Pulmonary artery endothelial cell (primary cell): ENCODE measurements at places on chromosomes 2 and 18. TPM values are rescaled to one million over a fixed set of nuclear protein-coding genes. Genes with fewer than 3 reads are reported as not detected.
A peak's percentile ranks its signal among the peaks of the same experiment; 100 is the strongest.

DNA sequence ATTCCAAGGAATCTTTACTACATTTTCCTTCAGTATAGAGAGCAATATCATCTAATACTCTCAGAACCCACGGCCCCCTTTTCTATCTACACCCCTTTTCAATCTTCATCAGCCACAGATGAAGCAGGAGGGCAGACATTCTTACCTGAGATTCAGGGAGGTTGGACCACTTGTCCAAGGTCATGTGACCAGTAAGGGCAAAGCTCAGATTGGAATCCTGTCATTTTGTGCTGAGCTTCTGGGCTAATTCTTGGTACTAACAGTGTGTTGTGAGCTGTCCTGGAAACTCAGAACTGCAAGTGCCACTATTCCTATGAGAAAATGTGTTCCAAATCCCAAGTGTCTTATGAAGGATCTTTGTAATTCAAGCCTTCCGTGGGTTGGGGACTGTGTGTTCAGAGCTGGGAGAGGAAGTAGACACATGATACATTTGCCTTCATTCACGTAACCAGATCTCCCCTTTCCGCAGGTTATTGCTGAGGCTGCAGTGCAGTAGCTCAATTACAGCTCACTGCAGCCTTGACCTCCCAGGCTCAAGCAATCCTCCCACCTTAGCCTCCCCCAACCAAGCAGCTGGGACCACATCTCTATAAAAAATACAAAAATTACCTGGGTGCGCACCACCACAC is 3.3 kb downstream of the CHRNA1 start:
- DNase-seq: no peak

CCDC121 gene
- total RNA-seq: 1.7 and 2.2 TPM in 2 replicates

GRCh38 chr2:128494640-128495321 is 176.1 kb upstream of the HS6ST1 start:
- no peak for DNase-seq

ERICH2 gene
- not detected in 2 replicates for total RNA-seq

- no peak for DNase-seq
Measured at GRCh38 chr2:74891136-74891764, 57.3 kb downstream of the HK2 start.

B3GNT7 gene
- 0.26 and 0.49 TPM in 2 replicates for total RNA-seq

GRCh38 chr18:3449512-3450011 is 410 bp upstream of the TGIF1 start:
- DNase-seq: no peak

CXXC1 gene
- 40.8 and 52.1 TPM in 2 replicates for total RNA-seq

DNA sequence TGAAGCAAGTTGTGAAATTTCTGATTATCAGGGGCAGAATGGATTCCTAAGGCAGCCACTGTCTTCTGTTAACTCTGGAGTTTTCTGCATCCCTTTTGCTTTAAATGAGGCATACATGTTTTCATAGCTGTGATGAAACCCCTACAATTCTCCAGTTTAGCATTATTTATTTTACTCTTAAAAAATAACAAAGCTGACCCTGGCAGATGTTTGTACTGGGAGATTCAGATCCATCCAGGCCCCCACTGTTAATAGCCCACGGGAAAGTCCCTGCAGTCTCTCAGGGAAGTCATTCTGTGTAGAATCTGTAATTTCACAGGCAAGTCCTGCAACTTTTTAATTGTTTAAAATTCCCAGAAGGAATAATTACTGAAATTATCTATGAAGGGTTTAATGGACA is 353 bp upstream of the SULT1C4 start:
- DNase-seq: no peak

KIAA2012 gene
- not detected in 2 replicates for total RNA-seq

LRP1B gene
- 0.20 TPM in 1 of 2 replicates, not detected in the other for total RNA-seq

DNA sequence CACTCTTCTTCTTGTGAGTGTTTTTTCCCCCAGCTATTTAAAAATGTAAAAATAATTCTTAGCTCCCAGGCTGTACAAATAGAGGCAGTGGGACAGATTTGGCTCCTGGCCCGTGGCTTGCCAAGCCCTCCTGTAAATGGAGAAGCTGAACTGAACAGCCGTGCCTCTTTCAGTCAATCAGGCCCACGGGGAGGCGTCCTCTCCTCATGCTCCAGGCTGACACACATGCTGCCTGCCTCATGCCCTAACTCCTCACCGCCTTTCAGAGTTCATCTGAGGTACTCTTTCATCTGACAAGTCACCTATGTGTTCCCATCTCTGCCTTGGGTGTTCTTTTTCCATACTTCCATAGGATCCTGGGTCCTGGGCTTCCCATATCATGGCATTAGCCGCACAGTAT is 58.9 kb downstream of the BMP10 start:
- no peak for DNase-seq

PTPRM gene
- 30.7 and 59.0 TPM in 2 replicates for total RNA-seq

ACP1 gene
- total RNA-seq: 89.2 and 123 TPM in 2 replicates

DNA sequence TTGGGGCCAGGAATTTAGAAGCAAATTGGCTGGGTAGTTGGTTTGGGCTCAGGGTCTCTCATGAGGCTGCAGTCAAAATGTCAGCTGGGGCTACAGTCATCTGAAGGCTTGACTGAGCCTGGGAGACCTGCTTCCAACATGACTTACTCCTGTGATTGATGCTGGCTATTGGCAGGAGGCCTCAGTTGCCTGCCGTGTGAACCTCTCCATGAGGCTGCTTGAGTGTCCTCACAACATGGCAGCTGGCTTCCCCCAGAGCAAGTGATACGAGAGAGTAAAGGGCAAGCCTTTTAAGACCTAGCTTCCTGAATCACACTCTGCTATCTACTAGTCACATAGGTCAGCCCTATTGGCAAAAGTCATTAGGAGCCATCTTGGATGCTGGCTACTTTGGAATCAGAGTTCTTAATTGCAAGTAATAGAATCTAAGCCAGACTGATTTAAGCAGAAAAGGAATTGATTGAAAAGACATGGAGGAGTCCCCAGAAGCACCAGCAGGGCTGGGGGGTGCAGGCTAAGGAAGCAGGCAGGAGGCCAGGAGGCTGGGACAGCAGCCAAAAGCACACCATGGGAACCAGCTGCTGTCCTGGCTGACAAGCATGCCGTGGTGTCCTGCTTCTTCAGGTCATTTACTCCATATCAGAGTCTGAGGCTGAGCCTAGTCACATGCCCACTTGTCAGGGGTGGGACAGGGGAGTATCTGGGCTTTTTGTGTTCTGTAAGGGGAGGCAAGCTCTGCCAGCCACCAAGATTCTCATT is 7.8 kb upstream of the GIGYF2 start:
- DNase-seq: no peak

CHRND gene
- total RNA-seq: not detected in 2 replicates

TSN gene
- 62.9 and 75.6 TPM in 2 replicates for total RNA-seq

OSBPL6 gene
- 5.4 and 6.9 TPM in 2 replicates for total RNA-seq

RGPD3 gene
- total RNA-seq: 0.18 and 0.20 TPM in 2 replicates

DTNA gene
- total RNA-seq: 5.7 and 10.0 TPM in 2 replicates

DNA sequence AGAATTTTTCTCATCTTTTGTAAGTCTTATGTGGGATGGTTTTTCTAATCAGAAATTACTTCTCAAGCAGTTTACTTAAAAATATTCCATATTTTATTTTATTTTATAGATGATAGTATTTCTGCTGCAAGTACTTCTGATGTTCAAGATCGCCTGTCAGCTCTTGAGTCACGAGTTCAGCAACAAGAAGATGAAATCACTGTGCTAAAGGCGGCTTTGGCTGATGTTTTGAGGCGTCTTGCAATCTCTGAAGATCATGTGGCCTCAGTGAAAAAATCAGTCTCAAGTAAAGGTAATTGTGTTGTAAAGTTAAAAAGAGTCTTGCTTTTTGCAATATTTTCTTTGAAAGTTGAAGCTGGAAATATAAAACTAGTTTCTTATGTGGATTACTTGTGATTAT is 76.2 kb downstream of the EML4 start:
- no peak for DNase-seq

DNA sequence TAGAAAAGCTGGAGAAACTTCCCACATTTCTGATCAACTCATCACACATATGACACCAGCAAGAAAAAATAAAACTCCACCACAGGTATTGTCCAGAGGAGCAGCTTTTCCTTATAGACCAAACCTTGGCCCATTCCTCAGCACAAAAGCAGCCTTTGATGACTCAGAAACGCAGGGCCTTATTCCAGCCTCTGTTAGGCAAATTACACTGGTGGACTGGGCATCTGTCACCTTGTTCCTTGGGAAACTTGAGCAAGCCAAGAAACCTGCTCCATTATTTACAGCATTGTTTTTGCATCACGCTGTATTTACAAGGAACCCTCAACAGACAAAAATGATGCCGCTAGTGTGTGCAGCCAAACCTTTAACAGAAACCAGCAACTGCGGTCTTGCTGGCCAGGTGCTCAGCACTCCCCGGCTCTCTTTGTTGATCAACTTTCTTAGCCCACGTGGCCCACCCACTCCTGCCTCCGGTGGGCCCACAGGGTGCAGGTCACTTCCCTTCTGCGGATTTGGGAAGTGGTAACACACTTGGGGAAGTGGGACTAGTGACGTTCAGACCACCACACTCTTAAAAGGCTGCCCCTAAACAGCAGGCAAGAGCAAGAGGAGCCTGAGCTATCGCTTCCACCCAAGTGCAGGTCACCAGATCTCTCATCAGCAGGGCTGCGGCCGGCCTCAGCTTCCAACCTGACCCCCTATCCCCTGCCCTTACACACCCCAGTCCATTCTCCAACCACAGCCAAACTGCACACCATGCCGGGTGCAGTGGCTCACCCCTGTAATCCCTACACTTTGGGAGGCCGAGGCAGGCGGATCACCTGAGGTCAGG is 1.5 kb downstream of the AP1S3 start:
- DNase-seq: no peak

GRCh38 chr2:46913471-46914381 is 1.9 kb downstream of the MCFD2 start:
- no peak for DNase-seq

- DNase-seq: no peak
Measured at GRCh38 chr2:171889333-171889732, 4.7 kb downstream of the SLC25A12 start.

CD8B2 gene
- total RNA-seq: not detected in 2 replicates

ITGAV gene
- 448 and 492 TPM in 2 replicates for total RNA-seq

- no peak for DNase-seq
Measured at GRCh38 chr18:32771871-32772580, 797 bp downstream of the KLHL14 start.

GRCh38 chr2:231589656-231590055 is 3.0 kb upstream of the TEX44 start:
- no peak for DNase-seq

GRCh38 chr2:1742681-1743395 is 1.5 kb downstream of the PXDN start:
- peak; percentile 71 for DNase-seq

DNA sequence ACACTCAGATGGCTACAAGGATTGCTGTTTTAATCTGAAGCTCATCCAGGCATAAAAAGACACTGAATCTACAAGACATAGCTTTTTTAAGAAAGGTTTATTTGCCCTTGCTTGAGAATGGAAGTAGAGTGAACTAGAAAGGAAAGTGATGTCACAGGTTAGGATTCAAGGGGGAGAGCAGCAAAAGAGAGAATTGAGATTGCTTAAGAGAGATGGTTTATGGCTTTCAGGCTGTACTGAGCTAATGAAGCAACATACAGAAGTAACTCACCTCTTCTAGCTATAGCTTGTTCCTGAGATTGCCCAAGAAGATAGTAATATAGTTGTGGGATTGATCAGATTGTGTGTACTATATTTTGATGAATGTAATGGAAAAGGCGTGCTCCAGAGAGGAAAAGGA is 26.1 kb upstream of the ACVR2A start:
- DNase-seq: no peak

DOK6 gene
- total RNA-seq: under 0.01 TPM in 1 of 2 replicates, not detected in the other

RAPGEF4 gene
- total RNA-seq: 5.3 and 6.1 TPM in 2 replicates

C2orf66 gene
- total RNA-seq: 0.07 and 0.14 TPM in 2 replicates

CNTNAP5 gene
- not detected in 2 replicates for total RNA-seq

GRCh38 chr2:189144700-189145211 is 34.8 kb downstream of the COL5A2 start:
- DNase-seq: no peak

IFIH1 gene
- total RNA-seq: 7.3 and 13.7 TPM in 2 replicates

NYAP2 gene
- total RNA-seq: not detected in 2 replicates

DNA sequence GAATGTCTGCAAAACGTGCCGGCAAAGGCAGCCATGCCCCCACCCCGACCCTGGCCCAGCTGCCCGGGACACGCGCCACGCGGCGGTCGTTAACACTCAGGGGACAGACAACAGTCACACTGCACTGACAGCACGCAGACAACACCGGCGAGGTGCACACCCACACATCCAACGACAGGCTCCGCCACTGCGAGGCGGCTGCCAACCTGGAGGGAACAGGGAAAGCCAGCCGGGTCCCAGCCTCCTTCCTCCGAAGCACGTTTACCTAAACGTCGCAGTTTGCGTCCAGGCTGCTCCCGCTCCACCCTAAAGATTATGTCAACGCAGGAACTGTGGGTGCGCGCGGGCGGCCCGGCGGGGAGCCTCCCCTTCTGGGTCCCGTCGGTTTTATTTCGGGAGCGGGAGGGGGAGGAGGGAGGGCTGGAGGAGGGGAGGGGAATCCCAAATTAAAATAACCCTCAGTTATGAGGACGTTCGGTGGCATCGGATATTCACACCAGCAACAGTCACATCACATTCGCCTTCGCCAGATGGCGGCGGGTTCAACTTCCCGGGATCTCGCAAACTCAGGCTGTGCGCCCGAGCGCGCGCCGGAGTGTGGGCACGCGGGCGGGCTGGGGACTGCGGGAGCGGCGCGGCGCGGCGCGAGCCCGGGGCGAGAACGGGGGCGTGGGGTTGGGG is 644 bp downstream of the PTGR3 start:
- no peak for DNase-seq

- no peak for DNase-seq
Measured at GRCh38 chr18:8830067-8831060, 125.0 kb downstream of the MTCL1 start.

DNA sequence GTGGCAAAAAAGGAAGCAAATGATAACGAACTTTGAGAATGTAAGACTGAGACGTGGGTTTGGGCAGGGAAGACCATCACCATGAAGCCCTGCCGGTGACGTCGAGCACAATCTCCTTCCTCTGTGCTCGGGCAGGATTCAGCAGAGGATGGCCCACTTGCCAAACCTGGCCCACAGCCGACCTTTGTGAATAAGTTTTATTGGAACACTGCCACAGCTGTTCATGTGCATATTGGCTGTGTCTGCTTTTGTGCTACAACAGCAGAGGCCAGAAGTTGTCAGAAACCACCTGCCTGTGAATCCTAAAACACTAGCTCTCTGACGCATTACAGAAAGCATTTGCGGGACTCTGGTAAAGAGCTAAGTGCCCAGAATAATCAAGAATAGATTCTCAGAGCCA is 223.9 kb downstream of the MYT1L start:
- no peak for DNase-seq

MC5R gene
- not detected in 2 replicates for total RNA-seq
